ENCODE measurements at places on chromosomes 6 and 20. TPM values are rescaled to one million over a fixed set of nuclear protein-coding genes. Genes with fewer than 3 reads are reported as not detected.

DNA sequence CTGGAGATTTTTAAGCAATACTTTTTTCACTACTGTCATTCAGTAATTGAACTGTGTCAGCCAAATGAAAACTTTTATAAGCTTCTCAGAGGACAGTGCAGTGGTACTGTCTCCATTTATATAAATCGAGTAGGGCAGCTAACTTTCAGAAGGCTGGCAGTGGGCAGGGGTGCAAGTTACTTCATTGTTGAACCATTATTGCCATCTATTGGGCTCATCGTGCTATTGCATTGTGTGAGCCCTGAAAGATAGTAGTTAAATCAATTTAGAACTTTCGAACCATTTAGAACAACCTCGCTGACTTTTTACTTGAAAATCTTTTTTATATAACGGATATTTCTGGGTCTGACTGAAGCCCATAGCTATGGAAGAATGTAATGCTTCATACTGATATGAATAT lies 347.8 kb upstream of the PLCB4 start:
- no peaks in the 10 kb centered on the region for H3K27me3 ChIP-seq
- peak; percentile 20 for DNase-seq
- no peak overlapping the region for H3K4me3 ChIP-seq
- H3K36me3 ChIP-seq = no peaks in the 10 kb centered on the region

DNA sequence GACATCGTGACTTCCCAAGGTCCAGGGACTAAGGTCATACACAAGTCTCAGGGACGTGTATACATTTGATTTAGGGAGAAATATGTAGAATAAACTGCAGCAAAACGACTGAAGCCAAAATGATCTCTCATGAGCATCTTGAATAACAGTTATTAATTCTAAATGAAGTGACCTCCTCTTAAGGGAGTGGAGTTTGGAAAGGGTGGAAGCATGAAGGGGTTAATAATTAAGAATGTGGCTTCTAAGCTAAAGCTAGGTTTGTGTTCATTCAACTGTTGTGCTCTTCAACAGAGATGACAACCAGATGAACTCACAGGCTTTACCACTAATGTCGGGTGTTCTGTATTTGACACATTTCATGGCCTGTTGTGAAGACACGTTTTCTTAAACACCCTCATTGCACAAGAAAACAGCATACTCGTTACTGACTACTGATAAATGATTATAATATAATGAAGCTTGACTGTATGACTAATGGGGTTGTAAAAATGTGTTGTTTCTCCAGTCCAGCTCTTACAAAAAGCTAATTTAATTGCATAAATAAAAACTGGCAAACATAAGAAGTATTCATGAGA lies 1.5 kb downstream of the PPP1R14C start:
- H3K4me3 ChIP-seq = no peak overlapping the region
- no peaks in the 10 kb centered on the region for H3K36me3 ChIP-seq
- H3K27me3 ChIP-seq = peaks cover 53% of the 10 kb centered on the region
- no peak for DNase-seq
- no peak overlapping the region for H3K27ac ChIP-seq

- DNase-seq = no peak
- no peak overlapping the region for H3K4me3 ChIP-seq
- peaks cover 6% of the 10 kb centered on the region for H3K27me3 ChIP-seq
- no peak overlapping the region for H3K27ac ChIP-seq
- H3K36me3 ChIP-seq = no peaks in the 10 kb centered on the region
- no peaks in the 10 kb centered on the region for H3K4me1 ChIP-seq
These were observed 345.8 kb upstream of the PRND start for GRCh38 chr20:4375881-4376280.

GRCh38 chr6:129607581-129608186 lies 102.3 kb downstream of the ARHGAP18 start:
- no peak overlapping the region for H3K4me3 ChIP-seq
- H3K36me3 ChIP-seq = no peaks in the 10 kb centered on the region
- no peaks in the 10 kb centered on the region for H3K27me3 ChIP-seq
- no peak overlapping the region for H3K27ac ChIP-seq
- H3K4me1 ChIP-seq = no peaks in the 10 kb centered on the region

DNA sequence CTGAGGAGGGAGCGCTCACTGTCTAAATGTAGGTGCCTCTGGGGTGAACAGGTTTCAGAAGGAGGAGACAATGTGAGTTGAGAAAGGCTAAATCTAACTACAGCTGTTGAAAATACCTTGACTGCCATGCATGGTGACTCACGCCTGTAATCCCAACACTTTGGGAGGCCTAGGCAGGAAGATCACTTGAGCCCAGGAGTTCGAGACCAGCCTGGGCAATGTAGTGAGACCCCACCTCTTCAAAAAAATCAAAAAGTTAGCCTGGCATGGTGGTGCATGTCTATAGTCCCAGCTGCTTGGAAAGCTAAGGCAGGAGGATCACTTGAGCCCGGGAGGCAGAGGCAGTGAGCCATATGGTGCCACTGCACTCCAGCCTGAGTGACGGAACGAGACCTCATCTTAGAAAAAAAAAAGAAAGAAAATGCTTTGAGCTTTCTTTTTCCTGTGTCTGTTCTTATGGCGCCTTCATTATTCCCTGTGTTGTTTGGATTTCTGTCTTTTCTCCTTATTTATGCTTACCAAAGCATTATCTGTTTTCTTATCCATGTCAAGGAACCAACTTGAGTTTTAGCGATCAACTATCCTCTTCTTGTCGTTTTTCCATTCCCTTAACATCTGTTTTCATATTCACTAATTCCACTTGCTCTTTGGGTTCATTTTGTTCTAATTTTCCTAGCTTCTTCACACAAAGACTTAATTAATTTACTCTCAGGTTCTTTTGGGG lies 8.5 kb downstream of the SLC2A10 start:
- H3K27ac ChIP-seq = no peak overlapping the region
- no peaks in the 10 kb centered on the region for H3K36me3 ChIP-seq
- H3K4me1 ChIP-seq = no peaks in the 10 kb centered on the region
- no peak for DNase-seq
- H3K4me3 ChIP-seq = no peak overlapping the region

DNA sequence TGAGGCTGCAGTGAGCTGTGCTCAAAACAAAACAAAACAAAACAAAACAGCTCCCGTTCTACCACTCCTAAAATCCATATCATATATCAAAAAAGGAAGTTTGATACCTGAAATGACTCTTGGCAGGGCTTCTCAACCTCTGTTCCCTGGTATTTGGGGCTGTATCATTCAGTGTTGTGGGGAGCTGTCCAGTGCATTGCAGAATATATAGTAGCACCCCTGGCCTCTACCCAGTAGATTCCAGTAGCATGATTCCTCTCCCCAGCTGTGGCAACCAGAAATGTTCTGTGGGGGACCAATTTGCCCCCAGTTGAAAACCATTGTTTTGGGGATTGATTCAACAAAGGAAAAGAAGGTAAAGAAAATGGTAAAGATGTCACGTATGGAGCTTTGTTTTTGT lies 238.9 kb downstream of the PRL start:
- H3K36me3 ChIP-seq = no peaks in the 10 kb centered on the region
- no peak overlapping the region for H3K27ac ChIP-seq
- no peaks in the 10 kb centered on the region for H3K4me1 ChIP-seq
- no peak for DNase-seq

- DNase-seq = no peak
- H3K27me3 ChIP-seq = peaks cover 14% of the 10 kb centered on the region
- peaks cover 7% of the 10 kb centered on the region for H3K4me1 ChIP-seq
These were observed 547 bp downstream of the SAMD5 start for GRCh38 chr6:147508866-147509608.

- no peaks in the 10 kb centered on the region for H3K27me3 ChIP-seq
- H3K27ac ChIP-seq = no peak overlapping the region
- no peaks in the 10 kb centered on the region for H3K36me3 ChIP-seq
- no peaks in the 10 kb centered on the region for H3K4me1 ChIP-seq
These were observed 274.2 kb upstream of the CDH4 start for GRCh38 chr20:60977901-60978300.

NRSN2 gene
- 44.9 TPM for total RNA-seq

Measured in Panc1 (cell line).